ENCODE measurements at places on chromosomes 1 and 21. TPM values are rescaled to one million over a fixed set of nuclear protein-coding genes. Genes with fewer than 3 reads are reported as not detected.
A peak's percentile ranks its signal among the peaks of the same experiment; 100 is the strongest.

Gene TDRD10
- 1.9 TPM for total RNA-seq

Gene ADORA3
- total RNA-seq = 1.1 TPM

Gene GCSAML
- total RNA-seq = 1.4 TPM

Gene IL19
- not detected for total RNA-seq

Gene KPRP
- total RNA-seq = not detected

Gene RORC
- total RNA-seq = 10.9 TPM

Gene PCP4
- total RNA-seq = 1.3 TPM

Gene CTSS
- total RNA-seq = 244 TPM

Gene FMN2
- total RNA-seq = 2.7 TPM

- H3K4me1 ChIP-seq = peaks cover 35% of the 10 kb centered on the region
- peak; percentile 14 for DNase-seq
- H3K27ac ChIP-seq = no peak overlapping the region
- H3K36me3 ChIP-seq = no peaks in the 10 kb centered on the region
- no peaks in the 10 kb centered on the region for H3K27me3 ChIP-seq
These were observed 6.2 kb downstream of the SIM2 start for GRCh38 chr21:36704958-36705678.

DNA sequence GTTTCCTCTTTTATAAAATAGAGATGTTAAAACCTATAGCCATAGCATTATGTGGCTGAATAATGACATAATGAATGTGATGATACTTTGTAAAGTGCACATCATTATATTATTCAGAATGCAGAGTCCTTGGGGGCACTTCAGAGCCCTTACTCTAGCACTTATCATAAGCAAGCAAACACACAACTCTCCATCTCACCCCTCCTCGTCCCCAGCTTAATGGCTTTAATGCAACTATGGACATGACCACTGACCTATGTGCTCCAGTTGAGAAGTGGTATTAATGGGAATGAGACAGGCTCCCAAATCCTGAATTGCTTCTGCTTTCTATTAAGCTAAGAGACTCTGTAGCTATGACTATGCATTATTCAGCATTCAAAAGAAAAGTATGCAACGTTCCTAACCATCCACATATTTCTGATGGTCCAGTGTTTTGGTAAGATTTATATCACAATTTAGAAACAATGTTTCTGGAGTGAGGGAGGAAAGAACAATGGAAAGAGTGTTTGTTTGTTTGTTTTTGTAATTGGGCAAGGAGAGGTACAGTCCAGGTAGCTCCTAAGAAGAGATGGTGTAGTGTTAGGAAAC is 194.0 kb upstream of the PLXNA2 start:
- no peak overlapping the region for H3K27ac ChIP-seq
- no peaks in the 10 kb centered on the region for H3K36me3 ChIP-seq
- H3K4me1 ChIP-seq = no peaks in the 10 kb centered on the region
- H3K27me3 ChIP-seq = no peaks in the 10 kb centered on the region

- no peak overlapping the region for H3K27ac ChIP-seq
- no peak overlapping the region for H3K4me3 ChIP-seq
- no peak for DNase-seq
These were observed 73.9 kb downstream of the CACHD1 start for GRCh38 chr1:64543831-64544230.

DNA sequence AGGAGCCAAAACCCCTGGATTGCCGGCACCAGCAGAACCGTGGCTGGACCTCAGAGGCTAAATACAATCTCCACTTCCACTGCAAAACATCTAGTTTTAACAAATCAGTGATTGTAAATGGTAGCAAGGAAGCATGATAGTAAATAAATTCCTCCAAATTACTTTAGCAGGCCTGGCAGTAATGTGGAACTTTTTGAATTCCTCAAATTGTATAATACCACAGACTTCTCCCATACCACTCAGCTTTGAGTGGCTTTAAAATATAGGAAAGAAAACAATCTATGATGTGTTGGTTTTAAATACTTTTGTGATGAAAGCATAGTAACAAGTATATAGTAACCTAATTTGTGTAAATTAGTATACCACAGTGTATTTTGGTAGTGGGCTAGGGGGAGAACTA is 34.1 kb downstream of the NIBAN1 start:
- H3K4me3 ChIP-seq = no peak overlapping the region
- no peaks in the 10 kb centered on the region for H3K27me3 ChIP-seq
- H3K4me1 ChIP-seq = peaks cover 42% of the 10 kb centered on the region
- H3K36me3 ChIP-seq = no peaks in the 10 kb centered on the region
- no peak overlapping the region for H3K27ac ChIP-seq

GRCh38 chr1:111988743-111989453 is 570 bp downstream of the KCND3 start:
- peaks cover 72% of the 10 kb centered on the region for H3K27me3 ChIP-seq
- H3K36me3 ChIP-seq = no peaks in the 10 kb centered on the region
- peaks cover 18% of the 10 kb centered on the region for H3K4me1 ChIP-seq

DNA sequence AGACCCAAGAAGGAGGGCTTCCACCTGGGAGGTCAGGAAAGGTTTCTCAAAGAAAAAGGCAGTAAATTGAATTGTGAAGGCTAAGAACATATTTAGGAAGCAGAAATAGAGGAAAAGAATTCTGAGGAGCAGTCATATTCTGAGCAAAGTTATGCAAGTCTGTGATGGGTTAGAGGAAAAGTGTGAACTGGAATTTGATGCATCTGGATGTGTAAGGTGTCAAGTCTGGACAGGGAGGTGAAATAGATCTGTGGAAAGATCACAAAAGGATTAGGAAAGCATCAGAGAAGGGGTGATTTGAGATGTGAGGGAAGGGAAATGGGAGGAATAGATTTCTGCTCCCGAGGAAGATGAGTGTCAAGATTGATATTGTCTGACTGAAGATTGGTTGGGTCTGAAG is 18.1 kb upstream of the PRDM2 start:
- no peaks in the 10 kb centered on the region for H3K27me3 ChIP-seq
- no peak for DNase-seq
- no peaks in the 10 kb centered on the region for H3K36me3 ChIP-seq
- H3K4me1 ChIP-seq = no peaks in the 10 kb centered on the region
- no peak overlapping the region for H3K4me3 ChIP-seq

GRCh38 chr1:48082271-48082962 is 85.2 kb upstream of the TRABD2B start:
- no peak for DNase-seq
- H3K4me3 ChIP-seq = no peak overlapping the region
- peaks cover 2% of the 10 kb centered on the region for H3K4me1 ChIP-seq
- no peaks in the 10 kb centered on the region for H3K27me3 ChIP-seq
- H3K27ac ChIP-seq = no peak overlapping the region
- no peaks in the 10 kb centered on the region for H3K36me3 ChIP-seq

DNA sequence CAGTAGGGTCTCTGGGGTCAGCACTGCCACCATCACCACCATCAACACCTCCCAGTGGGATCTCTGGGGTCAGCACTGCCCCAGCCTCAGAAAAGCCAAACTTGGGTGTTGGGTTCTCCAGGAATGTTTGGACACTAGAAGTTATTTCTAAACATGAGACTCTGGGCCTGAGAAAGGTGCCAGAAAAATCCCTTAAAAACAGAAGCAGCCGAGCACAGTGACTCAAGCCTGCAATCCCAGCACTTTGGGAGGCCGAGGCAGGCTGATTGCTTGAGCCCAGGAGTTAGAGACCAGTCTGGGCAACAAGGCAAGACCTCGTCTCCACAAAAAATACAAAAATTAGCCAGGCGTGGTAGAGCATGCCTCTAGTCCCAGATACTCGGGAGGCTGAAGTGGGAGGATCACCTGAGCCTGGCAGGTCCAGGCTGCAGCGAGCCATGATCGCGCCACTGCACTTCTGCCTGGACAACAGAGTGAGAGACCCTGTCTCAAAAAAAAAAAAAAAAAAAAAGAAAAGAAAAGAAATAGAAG is 470 bp downstream of the PTAFR start:
- H3K36me3 ChIP-seq = no peaks in the 10 kb centered on the region
- peaks cover 18% of the 10 kb centered on the region for H3K4me1 ChIP-seq
- H3K27me3 ChIP-seq = no peaks in the 10 kb centered on the region
- H3K27ac ChIP-seq = no peak overlapping the region

DNA sequence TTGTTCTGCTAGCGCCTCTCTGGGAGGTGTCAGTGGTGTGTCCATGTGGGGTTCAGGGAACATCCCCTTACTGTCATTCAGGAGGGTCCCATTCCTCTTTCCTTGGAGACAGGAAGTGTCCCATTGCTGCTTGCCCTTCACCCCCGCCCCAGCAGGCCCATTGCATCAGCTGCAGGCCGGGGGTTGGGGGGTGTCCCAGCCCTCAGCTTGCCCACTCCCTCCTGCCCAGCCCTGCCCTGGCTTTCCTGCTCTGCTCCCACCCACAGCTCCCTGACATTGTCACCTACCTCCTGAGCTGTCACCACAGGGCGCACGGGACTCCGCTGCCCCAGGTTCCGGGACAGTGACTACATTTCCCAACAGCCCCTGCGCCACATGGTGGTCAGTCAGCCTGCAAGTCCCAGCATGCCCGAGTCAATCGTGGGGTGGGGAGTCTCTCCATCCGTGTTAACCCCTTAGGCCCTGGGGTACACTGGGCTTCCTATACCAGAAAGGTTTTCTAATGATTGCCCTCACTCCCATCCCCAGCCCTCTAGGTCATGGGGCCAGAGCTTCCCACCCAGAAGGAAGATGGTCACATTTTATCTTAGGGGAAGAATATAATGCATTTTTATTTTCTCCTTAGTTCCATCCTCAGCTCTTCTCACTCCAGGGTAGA is at the start of gene INPP5B:
TSS of gene INPP5B (minus strand) at position 351 of the 658 bp plus-strand sequence. CDS start 745 bp downstream, outside the sequence.
- peak within 1 kb of the TSS; percentile 85 for H3K27ac ChIP-seq
- no peaks in the 10 kb centered on the region for H3K4me1 ChIP-seq
- peak; percentile 90 for DNase-seq
- peaks cover 2% of the 10 kb centered on the region for H3K36me3 ChIP-seq
- H3K4me3 ChIP-seq = peak within 1 kb of the TSS; percentile 63

DNA sequence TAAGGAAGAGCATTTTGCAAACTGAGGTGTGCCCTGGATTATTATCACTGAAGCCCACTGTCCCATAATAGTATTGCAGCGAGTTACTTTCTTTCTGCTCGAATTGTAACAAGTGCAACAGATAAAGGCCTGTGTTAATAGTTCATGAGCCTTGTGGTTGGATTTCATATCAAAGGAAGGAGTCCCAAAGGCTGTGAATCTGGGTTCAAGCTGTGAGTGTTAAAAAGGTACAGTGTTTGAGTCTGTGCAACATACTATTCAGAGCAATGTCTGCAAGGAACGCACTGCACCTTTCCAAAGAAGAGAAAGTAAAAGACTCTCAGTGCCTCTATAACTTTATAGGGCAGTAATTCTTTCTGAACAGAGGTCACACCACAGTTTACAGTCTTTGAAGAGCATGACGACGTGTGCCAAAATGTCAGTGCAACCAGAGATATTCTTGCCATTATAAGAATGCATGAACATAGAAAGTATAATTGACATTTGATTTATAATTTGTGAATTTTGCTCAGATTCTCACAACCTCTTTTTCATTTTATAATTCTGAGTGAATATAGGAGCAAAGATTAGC is 79.1 kb downstream of the CDC7 start:
- H3K27me3 ChIP-seq = no peaks in the 10 kb centered on the region
- H3K4me3 ChIP-seq = no peak overlapping the region
- H3K36me3 ChIP-seq = no peaks in the 10 kb centered on the region
- peaks cover 16% of the 10 kb centered on the region for H3K4me1 ChIP-seq
- no peak for DNase-seq
- H3K27ac ChIP-seq = no peak overlapping the region

- H3K4me3 ChIP-seq = no peak within 1 kb of the TSS
- no peak within 1 kb of the TSS for H3K27ac ChIP-seq
- H3K4me1 ChIP-seq = peaks cover 13% of the 10 kb centered on the region
- H3K36me3 ChIP-seq = no peaks in the 10 kb centered on the region
- no peak for DNase-seq
These were observed at the start of gene PLCH2 for GRCh38 chr1:2476061-2476999. Gene PLCH2, plus strand, starts transcription at chr1:2476289. Its CDS starts 300 bp downstream, at chr1:2476589.

DNA sequence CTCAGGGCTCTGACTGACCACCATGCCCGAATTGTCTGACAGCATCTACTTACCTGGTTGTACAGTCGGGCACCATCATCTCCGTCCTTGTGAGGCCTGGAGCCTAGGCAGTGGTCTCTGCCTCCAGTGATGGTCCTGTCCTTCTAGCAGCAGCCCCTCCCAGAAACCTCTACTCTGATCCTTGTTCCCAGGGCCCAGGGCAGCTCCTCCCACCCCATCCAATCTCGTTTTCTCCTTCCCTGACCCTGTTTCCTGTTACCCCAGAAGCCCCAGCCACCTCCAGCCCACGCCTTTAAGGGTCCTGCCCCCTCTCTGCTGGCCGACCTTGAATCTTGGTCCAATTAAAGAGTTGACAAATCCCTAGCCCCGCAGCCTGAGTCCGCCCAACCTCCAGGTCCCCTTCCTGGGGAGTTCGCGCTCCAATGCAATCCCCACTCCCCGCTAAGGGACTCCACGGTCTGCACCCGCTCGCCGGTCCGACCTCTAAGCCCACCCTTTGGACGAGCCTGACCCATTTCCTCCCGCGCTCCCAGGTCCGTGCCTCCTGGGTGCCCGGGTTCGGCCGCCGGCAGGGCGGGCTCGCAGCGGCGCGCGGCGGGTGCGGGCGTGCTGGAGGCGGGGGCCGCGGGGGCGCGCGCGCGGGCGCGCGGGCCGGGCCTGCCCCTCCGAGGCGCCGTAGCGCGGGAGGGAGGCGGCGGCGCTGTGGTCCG is at the start of gene B4GALT2:
TSS of gene B4GALT2 (plus strand) at position 660 of the 710 bp plus-strand sequence. CDS start 1,951 bp downstream, outside the sequence.
- H3K4me1 ChIP-seq = peaks cover 29% of the 10 kb centered on the region
- no peaks in the 10 kb centered on the region for H3K36me3 ChIP-seq
- peak; percentile 36 for DNase-seq
- peak within 1 kb of the TSS; percentile 42 for H3K27ac ChIP-seq
- peak within 1 kb of the TSS; percentile 42 for H3K4me3 ChIP-seq

- no peak overlapping the region for H3K27ac ChIP-seq
- DNase-seq = no peak
- no peak overlapping the region for H3K4me3 ChIP-seq
- H3K4me1 ChIP-seq = peaks cover 18% of the 10 kb centered on the region
- peaks cover 19% of the 10 kb centered on the region for H3K36me3 ChIP-seq
These were observed 2.3 kb upstream of the C1orf35 start for GRCh38 chr1:228105270-228105995.

GRCh38 chr1:230163205-230163604 is 96.2 kb downstream of the GALNT2 start:
- DNase-seq = no peak
- H3K36me3 ChIP-seq = no peaks in the 10 kb centered on the region
- no peak overlapping the region for H3K27ac ChIP-seq
- no peak overlapping the region for H3K4me3 ChIP-seq
- no peaks in the 10 kb centered on the region for H3K27me3 ChIP-seq
- no peaks in the 10 kb centered on the region for H3K4me1 ChIP-seq

GRCh38 chr1:173447224-173447623 is 29.9 kb upstream of the PRDX6 start:
- no peaks in the 10 kb centered on the region for H3K36me3 ChIP-seq
- H3K27me3 ChIP-seq = no peaks in the 10 kb centered on the region
- H3K4me3 ChIP-seq = no peak overlapping the region
- H3K27ac ChIP-seq = no peak overlapping the region
- peaks cover 3% of the 10 kb centered on the region for H3K4me1 ChIP-seq
- DNase-seq = no peak

- H3K4me3 ChIP-seq = no peak overlapping the region
- no peak overlapping the region for H3K27ac ChIP-seq
- no peaks in the 10 kb centered on the region for H3K36me3 ChIP-seq
- H3K4me1 ChIP-seq = no peaks in the 10 kb centered on the region
- no peak for DNase-seq
These were observed 85.8 kb upstream of the ATP1B1 start for GRCh38 chr1:169020684-169021083.

Data from lung (tissue), 17 donors.